ENCODE measurements at places on chromosomes 7 and 10.

DNA sequence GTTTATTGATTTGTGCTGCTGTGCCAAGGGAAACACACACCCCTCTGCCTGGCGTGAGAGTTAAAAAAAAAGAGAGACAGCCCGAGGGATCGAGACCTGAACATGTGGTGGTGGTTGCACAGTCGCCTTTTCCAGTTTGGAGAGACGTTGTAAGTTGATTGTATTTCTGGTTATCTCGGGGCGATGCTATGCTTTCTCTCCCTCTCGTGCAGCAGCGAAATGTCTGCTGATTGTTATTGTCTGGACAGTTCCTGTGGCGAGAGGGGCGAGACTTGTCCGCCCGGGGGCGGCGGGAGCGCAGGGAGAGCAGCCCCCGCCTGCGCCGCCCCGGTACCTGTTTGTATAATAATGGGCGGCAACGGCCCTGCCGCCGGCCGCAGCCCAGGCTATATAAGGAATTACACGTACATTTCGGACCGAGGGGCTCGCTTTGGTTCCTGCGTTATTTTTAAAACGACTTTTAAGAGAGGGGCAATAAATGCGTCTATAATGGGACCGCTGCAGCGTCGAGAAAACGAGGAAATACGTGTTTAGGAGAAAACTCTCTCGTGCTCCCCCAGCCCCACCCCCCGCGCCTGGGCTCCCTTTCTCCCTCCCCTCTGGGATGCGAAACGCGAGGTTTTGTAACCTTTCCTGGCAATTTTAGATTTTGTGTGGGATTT is 1.7 kb downstream of the ZEB1 start:
- no peak for DNase-seq

DNA sequence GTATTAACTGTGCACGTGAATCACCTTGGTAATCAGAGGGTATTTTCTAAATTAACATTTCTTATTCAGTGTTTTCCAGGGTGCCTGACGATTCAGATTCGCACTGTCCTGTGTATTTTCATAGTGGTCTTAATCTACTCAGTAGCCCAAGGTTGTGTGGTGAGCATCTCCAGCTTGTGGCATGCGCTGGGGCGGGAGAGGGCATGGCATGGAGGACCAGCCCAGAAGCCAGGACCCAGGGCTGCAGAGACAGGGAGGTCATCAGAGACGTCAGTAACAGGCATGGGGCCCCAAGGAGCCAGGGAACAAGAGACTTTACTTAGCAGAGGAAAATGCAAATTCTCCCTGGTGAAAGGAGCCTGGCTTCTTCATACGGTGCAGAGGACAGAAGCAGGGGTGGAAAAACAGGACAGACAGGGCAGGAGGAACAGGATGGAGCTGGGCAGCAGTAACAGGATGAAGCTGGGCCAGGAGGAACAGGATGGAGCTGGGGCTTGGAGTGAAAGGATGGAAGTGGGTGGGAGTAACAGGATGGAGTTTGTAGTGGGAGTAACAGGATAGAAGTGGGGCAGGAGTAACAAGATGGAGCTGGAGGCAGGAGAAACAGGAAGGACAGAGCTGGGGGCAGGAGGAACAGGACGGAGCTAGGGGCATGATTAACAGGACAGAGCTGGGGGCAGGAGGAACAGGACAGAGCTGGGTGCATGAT is 110.9 kb downstream of the ADCY1 start:
- no peak for DNase-seq

DNA sequence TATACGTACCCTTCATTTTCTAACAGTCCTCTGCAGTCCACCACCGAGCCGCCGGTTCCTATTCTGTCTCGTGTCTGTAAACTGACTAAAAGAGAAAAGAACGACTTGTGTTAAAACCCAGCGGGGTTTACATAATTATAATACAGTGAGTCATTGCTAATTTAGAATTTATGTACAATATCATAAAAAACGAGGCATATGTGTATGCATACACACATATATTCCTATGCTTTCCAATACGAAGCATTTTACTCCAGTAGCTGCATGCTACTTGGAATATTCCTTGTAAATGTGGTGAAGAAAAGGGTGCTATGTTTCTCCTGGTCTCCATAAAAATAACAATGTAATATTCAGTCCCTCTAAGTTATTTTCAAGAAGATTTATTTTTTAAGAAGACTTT is 89.1 kb downstream of the SMURF1 start:
- no peak for DNase-seq

- DNase-seq = no peak
These were observed 179.7 kb upstream of the GRB10 start for GRCh38 chr7:50962281-50962883.

- no peak for DNase-seq
These were observed 32.7 kb downstream of the DPY19L1 start for GRCh38 chr7:35004531-35005095.

GRCh38 chr7:114084002-114084471 is 165.2 kb upstream of the PPP1R3A start:
- no peak for DNase-seq

DNA sequence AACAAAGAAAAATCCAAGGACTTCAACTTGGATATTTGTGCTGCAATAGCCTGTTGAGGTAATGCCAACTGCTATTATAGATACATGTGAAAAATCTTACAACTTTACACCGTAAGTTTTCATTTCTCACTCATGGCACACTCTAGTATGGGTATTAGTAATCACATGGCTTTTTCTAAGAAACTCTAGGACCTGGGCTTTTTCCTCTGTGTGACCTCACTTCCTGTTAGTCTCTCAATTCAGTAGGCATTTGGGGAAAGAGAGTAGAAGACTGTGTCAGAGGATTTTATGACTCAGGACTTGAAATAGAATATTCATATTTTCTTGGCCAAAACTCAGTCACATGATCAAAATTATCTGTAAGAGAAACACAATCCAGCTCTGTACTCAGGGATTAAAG is 1049.9 kb downstream of the REEP3 start:
- DNase-seq = no peak

DNA sequence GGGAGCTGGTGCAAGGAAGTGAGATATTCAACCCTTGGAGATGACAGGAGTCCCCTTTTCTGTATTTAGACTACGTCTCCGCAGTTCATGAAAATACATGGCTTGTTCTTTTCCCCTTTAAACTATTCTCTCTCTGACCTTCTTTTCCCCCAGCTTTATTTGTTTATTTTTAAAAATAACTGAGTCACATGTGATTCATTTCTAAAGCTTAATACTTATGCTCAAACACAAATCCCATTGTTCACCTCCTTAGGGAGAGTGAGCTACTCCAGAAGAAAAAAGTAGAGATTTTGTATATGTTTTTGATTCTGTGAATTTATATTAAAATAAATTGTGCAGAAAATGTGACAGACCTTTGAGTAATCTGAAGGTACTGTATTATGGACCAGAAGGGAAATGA is 35.9 kb upstream of the FZD1 start:
- no peak for DNase-seq

DNA sequence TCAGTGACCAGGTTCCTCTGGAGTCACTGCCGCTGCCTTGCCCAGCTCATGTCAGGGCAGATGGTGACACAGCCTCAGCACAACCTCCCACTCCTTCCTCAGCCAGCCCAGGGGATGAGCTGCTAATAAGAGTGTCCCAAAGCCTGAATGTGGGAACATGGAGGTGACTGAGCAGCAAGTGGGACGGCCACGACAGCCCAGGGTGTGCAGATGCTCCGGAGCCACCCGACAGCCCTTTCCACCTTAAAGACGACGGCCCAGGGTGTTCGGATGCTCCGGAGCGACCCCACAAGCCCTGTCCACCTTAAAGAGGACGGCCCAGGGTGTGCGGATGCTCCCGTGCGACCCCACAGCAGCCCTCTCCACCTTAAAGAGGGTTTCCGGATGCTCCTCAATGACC is 89.2 kb downstream of the DIP2C start:
- DNase-seq = no peak

DNA sequence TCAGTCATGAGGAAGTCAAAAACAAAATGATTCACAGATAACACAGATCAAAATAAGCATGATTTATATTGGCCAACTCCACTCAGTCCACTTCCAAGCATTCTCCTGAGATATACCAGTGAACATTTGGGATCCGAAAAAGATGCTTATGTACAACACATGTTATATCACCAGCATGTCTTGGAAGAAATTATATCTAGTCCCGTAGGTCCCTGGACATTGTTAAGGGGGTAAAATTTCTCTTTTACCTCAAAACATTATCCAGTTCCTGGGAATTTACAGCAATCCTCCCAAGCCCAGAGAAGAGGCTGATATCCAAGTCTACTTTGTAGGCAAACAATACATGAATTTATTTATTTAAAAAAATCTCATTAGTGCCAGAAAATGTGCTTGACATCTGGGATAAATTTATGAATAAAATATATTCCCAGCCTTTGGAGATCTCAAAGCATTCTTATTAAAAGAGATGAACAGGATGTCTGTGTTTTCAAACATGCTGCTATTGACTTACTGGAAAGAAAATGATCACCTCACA is 582.2 kb upstream of the ZWINT start:
- DNase-seq = no peak

All from left colon (tissue), 2 donors.